Astrocyte of the cerebellum (primary cell): ENCODE measurements at places on chromosomes 4 and X.

- no peak for DNase-seq
Observed at GRCh38 chr4:13533670-13534343, 10.5 kb downstream of the NKX3-2 start.

DNA sequence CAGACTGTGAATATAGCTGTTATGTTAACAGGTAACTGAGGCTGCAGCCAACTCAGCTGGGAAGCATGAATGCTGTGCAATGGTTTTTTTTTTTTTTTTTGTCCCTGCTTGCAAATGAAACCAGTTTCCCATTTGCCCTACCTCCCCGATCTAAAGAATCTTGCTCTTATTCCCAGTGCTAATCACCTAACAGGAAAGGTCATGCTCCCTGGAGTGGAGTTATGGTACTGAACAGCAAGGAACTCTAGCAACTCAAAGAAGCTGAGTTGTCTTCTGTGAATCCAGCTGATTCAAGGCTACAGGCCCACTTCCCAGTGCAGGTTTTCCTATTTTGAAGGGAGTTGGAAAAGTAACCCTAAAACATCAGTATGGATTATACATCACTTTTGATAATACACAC, 52.1 kb downstream of the HTR2C start:
- DNase-seq, result no peak

- DNase-seq, result no peak
Observed at GRCh38 chr4:92615049-92615448, 311.3 kb downstream of the GRID2 start.

GRCh38 chrX:44384688-44385338, 41.3 kb upstream of the EFHC2 start:
- DNase-seq, result no peak

DNA sequence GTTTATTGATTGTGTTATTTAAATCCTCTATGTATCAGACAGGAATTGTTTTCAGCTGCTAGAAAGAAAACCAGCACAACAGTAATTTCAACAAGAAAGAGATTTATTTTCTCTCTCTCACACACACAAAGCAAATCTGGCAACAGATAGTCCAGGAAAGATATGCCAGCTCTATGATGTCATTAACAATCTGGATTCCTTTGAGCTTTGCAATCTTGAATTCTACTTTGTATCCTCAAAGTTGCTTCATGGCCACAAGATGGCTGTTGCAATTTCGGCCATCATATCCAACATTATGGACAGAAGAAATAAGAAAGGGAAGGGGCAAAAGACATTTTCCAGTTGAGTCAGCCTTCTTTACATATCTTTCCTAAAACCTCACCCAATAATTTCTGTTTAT, 19.8 kb upstream of the FMR1 start:
- no peak for DNase-seq

- DNase-seq, result no peak
Observed at GRCh38 chrX:15815779-15816437, 25.6 kb downstream of the ZRSR2 start.

DNA sequence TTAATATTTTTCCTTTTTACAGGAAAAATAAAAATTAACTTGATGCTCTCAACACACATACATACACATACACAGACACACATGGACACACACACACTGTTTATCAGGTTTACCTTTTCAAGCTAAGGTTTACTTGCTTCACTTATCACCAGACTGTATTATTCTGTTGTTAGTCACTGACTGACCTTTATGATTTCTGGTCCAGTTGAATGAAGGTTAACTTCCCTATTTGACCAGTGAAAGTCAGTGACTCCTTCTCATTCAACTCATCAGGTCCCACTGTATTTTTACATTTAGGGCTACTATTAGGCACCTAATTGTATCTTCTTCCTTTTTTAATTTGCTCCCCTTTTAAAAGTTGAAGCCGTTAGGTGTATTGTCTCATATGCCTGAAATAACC, 16.0 kb downstream of the DIAPH2 start:
- DNase-seq, result no peak
